Stimulated activated CD4-positive, alpha-beta T cell treated with anti-CD3 and anti-CD28 coated beads, TNF-alpha, amount 100 ng/mL, for 48 hours (primary cell): ENCODE measurements at places on chromosomes 7 and 10.

DNA sequence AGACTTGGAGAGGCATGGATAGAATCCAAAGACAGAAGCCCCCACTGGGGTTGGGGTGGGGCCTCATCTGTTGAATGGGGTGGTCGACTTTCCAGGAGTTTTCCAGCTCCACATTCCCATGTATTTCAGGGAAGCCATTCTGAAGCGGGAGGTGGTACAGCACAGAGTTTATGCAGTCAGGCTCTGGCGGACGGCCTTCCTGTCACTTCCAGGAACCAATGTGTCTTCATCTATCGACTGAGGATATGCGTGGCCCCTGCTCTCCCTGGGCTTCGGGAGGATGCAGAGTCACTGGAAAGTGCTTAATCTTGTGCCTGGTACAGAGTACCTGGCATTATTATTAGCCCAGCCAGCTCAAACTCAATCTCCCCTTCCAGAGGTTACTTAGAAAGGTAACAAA, 26.3 kb downstream of the DOCK1 start:
- no peak for DNase-seq

DNA sequence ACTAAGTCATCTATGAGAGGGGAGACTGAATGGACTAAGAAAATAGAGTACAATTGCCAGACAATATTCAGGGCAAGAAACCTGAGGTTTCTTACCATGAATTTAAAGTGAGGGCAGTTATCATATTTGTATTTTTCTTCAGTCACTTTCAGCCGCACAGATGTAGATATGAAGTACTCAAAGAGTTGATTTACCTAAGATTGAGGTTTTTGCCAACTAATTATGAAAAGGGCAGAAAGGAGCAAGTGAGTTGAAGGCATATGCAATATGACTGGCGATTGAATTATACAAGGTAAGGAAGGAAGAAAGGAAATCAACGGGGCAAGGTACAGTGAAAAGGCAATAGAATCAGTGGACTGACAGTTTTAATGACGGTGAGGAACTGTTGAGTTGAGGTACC, 17.8 kb downstream of the CNOT4 start:
- no peak for DNase-seq

GRCh38 chr10:97138846-97139245, 46.9 kb downstream of the SLIT1 start:
- DNase-seq: no peak

- no peak for DNase-seq
Observed at GRCh38 chr7:79555571-79555970, 102.1 kb upstream of the MAGI2 start.

- DNase-seq: no peak
Observed at GRCh38 chr7:98079891-98080648, 26.6 kb upstream of the LMTK2 start.

DNA sequence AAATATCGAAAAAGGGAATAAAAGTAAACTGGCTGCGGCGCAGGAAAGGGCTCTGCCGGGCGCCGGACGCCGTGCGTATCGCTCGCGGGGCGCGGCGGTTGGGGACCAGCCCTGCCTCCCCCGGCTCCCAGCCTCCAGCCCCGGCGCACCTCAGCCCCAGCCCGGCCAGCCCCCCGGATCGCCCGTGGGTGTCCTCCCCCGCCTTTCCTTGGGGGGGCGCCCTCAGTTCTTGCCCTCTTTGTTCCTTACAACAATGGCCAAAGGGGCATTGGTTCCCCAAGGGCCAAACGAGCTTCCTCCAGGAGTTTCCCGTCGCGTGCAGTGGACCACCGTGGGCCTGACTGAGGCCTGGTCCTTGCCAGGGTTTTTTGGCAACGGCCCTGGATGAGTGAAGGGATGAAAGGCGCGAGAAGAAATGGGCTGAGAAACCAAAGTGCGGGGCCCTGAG, 1.2 kb downstream of the MACROH2A2 start:
- no peak for DNase-seq

- no peak for DNase-seq
Observed at GRCh38 chr10:9301148-9301547, 1246.7 kb downstream of the GATA3 start.

DNA sequence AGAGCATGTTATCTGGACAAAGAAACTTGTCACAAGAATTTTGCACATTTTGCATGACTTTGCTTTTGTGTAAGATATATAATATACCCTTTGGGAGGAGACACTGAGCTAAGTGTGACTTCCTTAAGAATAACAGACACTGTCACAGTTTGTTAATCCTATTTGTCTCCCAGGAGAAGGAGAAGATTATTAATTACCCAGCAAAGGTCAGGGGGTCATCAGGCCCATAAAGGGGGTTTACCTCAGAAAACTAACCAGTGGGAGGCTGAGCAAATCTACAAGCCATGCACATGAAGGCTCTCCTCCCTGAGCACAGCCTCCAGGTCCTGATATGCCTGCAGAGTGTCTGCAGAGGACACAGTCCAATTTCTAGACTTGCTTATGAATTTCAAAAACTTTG, 10.1 kb upstream of the MET start:
- no peak for DNase-seq

- DNase-seq: no peak
Observed at GRCh38 chr10:57979491-57979890, 288.2 kb downstream of the IPMK start.

GRCh38 chr7:105797652-105798051, 78.7 kb downstream of the ATXN7L1 start:
- no peak for DNase-seq

- peak; percentile 4 for DNase-seq
Observed at GRCh38 chr10:108783897-108784296, 1139.4 kb downstream of the XPNPEP1 start.

DNA sequence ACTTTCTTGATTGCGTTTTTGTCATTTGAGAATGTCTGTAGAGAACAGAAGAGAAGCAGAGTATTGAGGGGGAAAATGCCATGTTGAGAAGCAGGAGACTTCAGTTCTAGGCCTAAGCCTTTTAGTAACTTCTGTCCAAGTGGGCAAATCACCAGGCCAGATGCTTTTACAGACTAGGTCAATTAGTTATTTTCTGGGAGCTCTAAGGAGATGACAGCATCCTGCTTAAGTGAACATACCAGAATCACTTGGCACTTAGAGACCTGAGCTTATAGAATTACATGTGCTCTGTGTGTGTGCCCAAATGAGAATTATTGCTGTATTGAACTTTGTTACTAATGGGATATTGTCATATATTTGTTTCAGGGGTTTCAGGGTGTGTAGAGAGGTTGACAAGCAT, 24.0 kb downstream of the AGK start:
- no peak for DNase-seq

- no peak for DNase-seq
Observed at GRCh38 chr7:120942861-120943260, 7.7 kb upstream of the ING3 start.

GRCh38 chr7:92161271-92161670, 17.7 kb downstream of the LRRD1 start:
- DNase-seq: no peak

- DNase-seq: no peak
Observed at GRCh38 chr10:26556748-26557640, 118.9 kb downstream of the APBB1IP start.

DNA sequence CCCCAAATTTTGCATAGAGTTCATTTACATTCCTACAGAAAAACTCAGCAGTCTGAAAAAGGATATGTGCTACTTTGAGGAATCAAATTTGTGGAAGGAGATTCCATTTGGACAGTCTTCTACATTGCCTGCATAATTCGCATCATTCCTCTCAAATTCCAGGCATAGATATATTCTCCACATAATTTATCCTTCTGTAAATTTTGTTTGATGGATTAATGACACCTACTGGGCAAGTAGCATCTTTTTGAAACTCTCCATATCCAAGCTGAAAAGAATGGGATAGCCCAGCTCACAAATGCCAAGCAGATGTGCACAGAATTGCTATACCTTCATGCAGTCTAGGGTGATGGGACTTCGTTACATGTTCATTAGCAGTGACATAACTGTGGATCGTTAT, 515.3 kb downstream of the AUTS2 start:
- DNase-seq: no peak

GRCh38 chr7:126780993-126781392, 471.7 kb downstream of the GRM8 start:
- no peak for DNase-seq

DNA sequence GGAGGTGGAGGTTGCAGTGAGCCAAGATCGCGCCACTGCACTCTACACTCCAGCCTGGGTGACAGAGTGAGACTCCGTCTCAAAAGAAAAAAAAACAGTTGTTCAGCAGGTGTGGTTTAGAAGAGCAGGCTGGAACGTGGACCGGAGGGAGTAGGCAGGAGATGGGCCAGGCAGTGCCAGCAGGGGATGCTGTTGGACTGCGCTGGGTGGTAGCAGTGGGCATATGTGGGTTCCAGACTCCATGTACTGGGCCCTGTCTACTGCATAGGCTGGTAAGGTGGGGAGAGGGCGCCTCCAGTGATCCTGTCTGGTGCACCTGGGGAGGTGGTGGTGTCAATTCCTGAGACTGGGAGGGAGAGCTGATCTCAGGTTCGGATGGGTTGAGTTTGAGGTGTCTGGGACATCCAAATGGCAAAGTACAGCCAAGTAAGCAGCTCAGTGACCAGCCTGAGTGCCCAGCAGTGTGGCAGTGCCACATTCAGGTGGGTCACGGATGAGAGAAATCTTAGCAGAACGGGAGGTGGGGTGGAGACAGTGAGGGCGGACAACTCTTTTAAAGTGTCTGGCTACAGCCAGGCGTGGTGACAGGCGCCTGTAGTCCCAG, 25.9 kb downstream of the SFXN4 start:
- DNase-seq: peak; percentile 18

GRCh38 chr7:72924386-72924732, 536 bp upstream of the POM121 start:
- no peak for DNase-seq

DNA sequence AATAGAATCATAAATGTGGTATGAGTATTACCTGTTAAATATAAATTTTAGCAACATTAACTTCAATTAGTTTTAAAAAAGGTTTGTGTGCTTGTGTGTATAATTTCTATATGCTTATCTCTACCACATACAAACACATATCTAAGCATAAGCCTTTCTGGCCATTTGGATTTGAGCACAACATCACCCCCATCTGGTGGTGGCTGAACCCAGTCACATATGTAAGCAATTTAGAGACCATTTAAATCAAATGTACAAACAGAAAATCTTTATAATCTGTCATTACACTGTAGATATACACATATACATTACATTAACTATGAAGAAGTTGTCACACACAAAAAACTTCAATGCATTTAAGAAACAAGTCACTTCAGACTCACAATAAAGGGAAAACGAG, 31.7 kb downstream of the GPR22 start:
- DNase-seq: no peak

DNA sequence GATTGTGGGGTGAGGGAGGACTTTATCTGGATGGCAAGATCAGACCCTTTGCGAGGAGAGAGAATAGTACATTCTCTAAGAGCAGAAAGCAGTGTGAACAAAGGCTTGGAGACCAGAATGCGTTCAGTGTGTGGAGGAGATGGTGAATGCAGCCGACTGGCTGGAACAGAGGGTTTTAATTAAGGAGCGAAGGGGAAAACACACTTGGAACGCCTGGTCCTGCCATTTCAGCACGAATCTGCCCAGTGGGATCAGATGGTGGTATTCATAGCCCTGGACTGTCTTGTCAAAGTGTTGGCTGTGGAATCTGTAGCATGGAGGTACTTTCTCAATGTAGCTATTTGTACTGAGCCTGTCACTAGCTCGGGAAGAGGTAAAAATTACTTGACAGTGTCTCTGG, 260.9 kb downstream of the SLC25A13 start:
- DNase-seq: no peak

- no peak for DNase-seq
Observed at GRCh38 chr7:68729371-68729770, 868.9 kb upstream of the AUTS2 start.

DNA sequence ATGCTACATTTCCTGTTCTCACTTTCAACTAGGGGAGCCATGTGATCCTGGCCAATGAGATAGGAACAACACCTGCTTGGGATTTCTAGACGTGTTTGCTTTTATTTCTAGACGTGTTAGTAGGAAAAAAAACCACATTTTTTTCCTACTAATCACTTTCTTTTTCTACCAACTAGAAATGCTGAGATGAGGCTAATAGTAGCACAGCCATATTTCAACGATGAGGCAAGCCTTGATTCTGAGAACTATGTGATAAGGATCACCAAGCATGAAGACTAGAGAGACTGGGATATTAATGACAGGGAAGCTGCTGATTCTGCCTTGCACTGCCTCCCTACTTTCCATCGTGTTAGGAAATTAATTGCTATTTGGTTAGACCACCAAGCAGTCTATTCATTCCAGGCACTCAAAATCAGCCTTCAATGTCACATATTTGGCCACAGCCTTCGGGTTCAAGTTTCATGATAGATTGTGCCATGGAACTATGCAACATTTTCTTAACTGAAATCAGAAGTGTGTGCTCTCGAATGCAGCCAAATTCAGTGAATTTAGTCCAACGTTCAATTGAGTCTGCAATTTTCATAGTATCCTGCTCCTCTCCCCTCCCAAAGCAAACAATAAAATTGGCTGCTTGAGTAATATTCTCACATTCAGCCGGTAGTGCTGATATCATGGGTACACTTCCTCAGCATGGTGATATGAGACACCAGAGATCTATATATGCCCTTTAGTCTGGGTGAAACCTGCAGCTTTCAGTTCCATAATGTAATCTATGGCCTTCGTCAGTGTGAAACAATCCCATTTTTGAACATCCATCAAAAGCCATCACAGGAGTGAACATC, 98.1 kb downstream of the GPR37 start:
- no peak for DNase-seq

DNA sequence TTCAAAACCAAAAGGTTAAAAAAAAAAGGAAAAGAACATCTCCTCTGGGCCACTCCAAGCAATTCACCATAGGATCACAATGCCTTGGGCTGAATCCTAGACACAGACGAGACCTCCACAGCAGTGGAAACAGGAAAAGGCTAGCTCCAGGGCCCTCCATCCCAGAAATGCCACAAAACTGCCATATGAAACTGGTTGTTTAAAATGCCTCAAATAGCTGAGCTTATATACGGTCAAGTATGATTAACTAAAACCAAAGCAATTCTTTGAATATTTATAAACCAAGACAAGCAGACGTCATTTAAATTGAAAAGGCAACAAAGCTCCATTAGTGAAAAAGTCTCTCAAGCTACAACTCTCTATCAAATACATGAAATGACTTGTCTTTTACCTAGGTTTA, 63.1 kb downstream of the DOCK4 start:
- DNase-seq: no peak
